ENCODE measurements at places on chromosomes 12 and 14.

GRCh38 chr12:66638666-66639065, 40.2 kb downstream of the GRIP1 start:
- DNase-seq: no peak

DNA sequence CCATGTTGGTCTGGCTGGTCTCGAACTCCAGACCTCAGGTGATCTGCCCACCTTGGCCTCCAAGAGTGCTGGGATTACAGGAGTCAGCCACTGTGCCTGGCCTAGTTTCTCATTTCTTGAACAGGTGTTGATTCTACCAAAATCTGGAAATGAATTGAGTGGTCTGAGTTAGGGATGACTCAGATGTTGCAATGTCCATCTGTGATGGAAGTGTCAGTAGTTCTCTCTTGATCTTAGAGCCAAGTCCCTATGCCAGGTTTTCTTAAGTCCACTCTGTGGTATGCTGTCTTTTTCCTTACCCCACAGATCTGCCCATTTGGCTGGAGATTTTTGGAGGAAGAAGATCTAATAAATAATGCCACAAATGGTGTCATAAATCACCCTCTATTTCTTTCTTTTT, 12.6 kb downstream of the SNAPC1 start:
- no peak for DNase-seq

DNA sequence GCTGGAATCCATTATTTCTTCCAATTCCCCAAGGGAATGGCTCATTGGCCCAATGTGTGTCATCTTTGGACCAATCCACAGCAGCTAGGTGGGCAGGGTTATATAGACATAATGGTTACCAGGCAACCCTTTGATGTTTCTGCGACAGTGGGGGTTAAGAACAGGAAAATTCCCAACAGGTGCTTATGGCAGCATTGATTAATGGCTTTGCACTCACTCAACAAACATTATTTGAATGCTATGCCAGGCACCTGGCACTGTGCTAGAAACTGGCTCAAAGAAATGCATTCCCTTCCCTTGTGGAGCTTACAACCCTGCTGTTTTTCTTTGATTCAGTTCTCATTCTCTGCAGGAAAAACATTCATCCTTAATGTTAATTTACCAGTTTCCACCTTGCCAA, 1221.0 kb downstream of the AACS start:
- no peak for DNase-seq

GRCh38 chr14:99118946-99119345, 153.1 kb downstream of the BCL11B start:
- no peak for DNase-seq

- no peak for DNase-seq
Observed at GRCh38 chr14:52895000-52895399, 55.9 kb downstream of the FERMT2 start.

- no peak for DNase-seq
Observed at GRCh38 chr14:87251011-87251410, 742.0 kb downstream of the GALC start.

DNA sequence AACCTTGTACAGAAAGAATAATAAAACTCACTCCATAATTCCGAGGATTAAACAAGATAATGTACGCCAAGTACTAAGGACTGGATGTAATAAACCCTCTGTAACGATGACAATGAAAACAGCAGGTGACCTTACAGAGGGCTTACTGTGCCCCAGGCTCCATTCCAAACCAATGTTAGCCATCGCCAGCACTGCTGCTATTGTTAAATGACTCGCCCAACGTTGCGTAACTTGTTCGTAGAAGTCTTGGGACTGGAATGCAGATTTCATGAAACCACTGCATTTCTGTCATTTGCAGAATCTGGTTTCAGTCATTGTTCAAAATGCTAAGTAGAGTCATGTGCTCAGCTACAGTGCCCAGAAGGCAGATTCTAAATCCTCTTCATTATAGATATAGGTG, 728 bp upstream of the STON2 start:
- DNase-seq: no peak

- no peak for DNase-seq
Observed at GRCh38 chr14:68308726-68309520, 483.9 kb downstream of the ZFP36L1 start.

DNA sequence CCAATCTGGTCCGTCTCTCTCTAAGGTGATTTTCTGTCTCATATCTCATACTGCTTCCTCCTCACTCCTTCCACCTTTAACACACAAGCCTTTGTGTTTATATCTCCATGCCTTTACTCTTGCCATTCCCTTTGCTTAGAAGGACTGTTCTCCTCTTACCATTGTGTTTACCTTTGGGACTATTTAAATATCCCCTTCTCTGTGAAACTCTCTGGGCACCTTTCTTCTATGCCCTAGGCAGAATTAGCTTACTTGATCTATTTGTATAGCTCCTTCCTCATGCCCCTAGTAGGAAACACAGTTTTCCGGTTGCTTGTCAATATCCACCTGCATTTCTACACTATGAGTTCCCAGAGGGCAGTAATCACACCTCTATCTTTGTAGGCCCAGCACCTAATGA, 3.9 kb upstream of the AMHR2 start:
- DNase-seq: no peak

- no peak for DNase-seq
Observed at GRCh38 chr14:53942970-53943750, 13.5 kb downstream of the BMP4 start.

- DNase-seq: no peak
Observed at GRCh38 chr12:92192360-92192759, 46.7 kb upstream of the BTG1 start.

- no peak for DNase-seq
Observed at GRCh38 chr12:103850429-103850828, 9.4 kb upstream of the NT5DC3 start.

- peak; percentile 61 for DNase-seq
Observed at GRCh38 chr14:50520947-50521815, 11.2 kb downstream of the MAP4K5 start.

DNA sequence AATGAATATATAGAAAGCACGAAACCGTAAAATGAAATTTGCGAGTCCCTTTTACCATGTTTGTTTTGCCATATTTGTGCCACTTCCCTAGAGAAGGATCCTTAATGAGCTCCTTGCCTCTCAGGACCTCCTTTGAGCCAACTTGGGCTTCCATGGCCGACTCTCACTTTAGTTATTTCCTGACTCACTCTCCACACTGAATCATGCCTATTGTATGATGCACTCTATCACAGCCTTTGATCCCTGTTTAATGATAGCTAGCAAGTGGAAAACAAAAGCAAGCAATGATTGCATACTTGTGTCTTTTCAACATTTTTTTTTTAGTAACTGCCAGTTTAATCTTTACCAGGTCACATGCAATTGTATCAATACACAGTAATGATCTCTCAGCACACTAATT, 153.2 kb downstream of the CCER1 start:
- no peak for DNase-seq

- DNase-seq: no peak
Observed at GRCh38 chr14:73287071-73287470, 49.8 kb downstream of the PAPLN start.

DNA sequence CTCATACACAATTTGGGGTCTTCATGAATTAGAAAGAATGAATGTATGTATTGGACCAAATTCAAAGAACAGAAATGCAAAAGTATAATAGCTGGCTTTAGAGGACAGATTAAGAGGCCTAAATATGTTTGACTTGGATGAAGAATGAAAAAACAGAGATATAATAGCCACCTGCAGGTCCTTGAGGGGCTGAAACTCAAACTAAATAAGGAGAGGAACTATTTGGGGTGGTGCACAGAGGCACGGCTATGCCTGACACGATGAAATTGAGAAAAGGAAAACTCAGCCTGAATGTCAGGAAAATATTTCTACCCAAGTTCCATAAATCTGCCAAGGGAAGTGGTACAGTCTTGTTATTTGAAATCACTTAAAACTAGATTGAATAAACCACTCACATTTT, 222.9 kb upstream of the DDHD1 start:
- no peak for DNase-seq

- DNase-seq: no peak
Observed at GRCh38 chr14:77593501-77593961, 22.9 kb downstream of the SPTLC2 start.

DNA sequence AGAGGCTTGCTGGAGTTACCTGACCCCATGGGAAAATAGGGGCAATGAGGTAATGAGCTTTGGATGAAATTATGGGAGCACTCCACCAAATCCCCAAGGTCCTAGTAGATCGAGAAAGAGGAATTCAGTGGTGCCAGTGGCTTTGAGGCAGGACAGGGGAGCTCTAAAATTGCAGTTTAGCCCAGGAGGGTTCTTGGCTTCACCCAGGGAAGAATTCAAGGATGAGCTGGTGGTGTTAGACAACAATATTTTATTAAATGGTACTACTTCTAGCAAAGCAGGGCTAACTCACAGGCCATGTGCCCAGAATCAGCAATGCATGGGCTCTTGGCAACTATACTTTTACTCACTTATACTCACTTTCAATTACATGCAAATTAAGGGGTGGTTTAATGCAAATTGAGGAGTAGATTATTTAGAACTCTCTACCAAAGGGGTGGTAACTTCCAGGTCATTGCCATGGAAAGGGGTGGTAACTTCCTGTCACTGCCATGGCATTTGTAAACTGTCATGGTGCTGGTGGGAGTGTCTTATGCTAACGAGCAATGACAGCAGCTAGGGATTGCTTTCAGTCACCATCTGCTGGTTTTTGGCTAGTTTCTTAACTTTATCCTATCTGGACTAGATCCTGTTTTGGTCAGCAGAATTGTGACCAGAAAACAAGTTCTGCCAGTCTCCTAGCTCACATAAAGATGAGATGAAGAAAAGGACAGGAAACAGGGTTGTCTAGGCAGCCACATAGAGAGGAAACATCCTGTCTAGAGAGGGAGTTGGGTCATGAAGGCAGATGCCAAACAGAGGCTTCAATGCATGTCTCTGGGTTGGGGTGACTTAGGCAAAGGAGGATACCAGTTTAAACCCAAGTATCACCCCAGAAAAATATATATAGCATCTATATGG, 64.7 kb downstream of the ZNF641 start:
- no peak for DNase-seq

DNA sequence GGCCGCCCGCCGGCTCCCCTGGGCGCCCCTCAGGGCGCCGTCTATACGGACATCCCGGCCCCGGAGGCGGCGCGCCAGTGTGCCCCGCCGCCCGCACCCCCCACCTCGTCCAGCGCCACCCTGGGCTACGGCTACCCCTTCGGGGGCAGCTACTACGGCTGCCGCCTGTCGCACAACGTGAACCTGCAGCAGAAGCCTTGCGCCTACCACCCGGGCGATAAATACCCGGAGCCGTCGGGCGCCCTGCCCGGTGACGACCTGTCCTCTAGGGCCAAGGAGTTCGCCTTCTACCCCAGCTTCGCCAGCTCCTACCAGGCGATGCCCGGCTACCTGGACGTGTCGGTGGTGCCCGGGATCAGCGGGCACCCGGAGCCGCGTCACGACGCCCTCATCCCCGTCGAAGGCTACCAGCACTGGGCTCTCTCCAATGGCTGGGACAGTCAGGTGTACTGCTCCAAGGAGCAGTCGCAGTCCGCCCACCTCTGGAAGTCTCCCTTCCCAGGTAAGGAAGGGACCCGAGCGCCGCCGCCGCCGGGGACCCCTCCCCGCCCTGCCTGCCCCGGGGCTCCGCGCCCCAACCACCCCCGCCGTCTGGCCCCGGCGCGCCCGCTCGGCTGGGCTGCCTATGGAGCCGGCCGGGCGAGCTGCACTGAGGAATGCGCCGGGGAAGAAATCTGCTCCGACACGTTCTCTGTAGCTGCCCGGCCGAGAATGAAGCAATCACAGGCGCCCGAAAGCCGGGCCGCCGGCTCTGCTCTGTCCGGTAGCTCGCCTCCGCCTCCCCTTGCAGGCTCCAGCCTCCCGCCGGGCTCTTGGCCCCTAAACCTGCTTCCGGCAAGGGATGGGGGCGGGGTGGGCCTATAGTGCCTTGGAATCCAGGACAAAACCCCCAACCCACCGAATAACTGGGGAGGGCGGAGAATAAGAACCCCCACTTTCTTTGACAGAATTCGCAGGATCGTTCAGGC, 794 bp downstream of the HOXC13 start:
- no peak for DNase-seq

GRCh38 chr12:48678551-48679185, 3.4 kb downstream of the KANSL2 start:
- DNase-seq: no peak

GRCh38 chr12:6852651-6853354, 853 bp downstream of the USP5 start:
- DNase-seq: peak; percentile 44

- no peak for DNase-seq
Observed at GRCh38 chr14:22471545-22472121, 117.4 kb downstream of the DAD1 start.

- no peak for DNase-seq
Observed at GRCh38 chr12:93059925-93060665, 131.0 kb upstream of the EEA1 start.

- DNase-seq: no peak
Observed at GRCh38 chr14:57732463-57733285, 133.2 kb downstream of the SLC35F4 start.

DNA sequence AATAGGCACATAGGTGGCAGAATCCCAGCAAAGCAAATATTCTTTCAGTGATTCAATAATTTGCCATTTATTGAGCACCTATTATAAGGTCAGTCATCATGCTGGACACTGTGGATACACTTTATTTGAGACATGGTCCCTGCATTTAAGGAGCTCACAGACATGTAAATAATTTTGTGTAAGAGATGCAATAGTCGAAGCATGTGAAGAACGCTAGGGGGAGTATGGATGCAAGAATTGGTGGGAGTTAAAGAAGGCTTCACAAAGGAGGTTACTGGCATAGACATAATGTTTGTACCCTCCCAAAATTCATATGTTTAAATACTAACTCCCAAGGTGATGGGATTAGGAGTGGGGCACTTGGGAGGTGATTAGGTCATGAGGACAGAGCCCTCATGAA, 260.6 kb upstream of the GARIN6 start:
- DNase-seq: no peak

DNA sequence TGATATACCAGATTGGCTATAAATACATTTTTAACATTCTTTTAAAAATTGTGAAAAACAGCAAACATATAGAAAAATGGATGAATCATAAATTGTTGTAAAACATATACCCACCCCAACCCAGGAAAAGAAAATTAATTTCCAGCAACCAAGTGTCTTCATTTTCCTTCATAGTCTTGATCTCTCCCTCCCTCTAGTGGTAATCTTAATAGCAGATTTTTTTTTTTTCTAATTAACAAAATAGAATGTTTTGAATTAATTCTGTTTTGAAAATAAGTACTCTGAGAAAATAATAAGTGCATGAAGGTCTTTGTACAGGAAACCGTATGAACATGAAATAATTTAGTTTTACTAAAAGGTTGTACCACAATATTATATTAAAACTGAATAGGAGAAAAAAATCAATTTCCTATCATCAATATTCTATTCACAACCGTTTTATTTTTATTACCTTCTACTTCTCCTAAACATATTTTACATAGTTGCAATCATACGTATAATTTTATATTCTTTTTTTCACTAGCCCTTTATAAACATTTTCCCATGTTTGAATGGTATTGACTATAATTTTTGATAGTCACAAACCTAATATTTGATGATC, 7.0 kb downstream of the ETNK1 start:
- no peak for DNase-seq

- no peak for DNase-seq
Observed at GRCh38 chr14:54922598-54922997, 20.0 kb upstream of the GCH1 start.

Data from activated CD4-positive, alpha-beta T cell treated with anti-CD3 and anti-CD28 coated beads, Interleukin-2, amount 50 U/mL, for 4 hours (primary cell).